Activated naive CD8-positive, alpha-beta T cell treated with anti-CD3 and anti-CD28 coated beads for 36 hours (primary cell): ENCODE measurements at places on chromosomes 4 and X. TPM values are rescaled to one million over a fixed set of nuclear protein-coding genes. Genes with fewer than 3 reads are reported as not detected.

CENPVL1 gene
- total RNA-seq, result 0.14 TPM

PFKFB1 gene
- total RNA-seq, result 0.54 TPM

C4orf50 gene
- not detected for total RNA-seq

TLR6 gene
- total RNA-seq, result 2.9 TPM

SMARCA5 gene
- 68.5 TPM for total RNA-seq

RASL11B gene
- total RNA-seq, result 0.14 TPM

DNA sequence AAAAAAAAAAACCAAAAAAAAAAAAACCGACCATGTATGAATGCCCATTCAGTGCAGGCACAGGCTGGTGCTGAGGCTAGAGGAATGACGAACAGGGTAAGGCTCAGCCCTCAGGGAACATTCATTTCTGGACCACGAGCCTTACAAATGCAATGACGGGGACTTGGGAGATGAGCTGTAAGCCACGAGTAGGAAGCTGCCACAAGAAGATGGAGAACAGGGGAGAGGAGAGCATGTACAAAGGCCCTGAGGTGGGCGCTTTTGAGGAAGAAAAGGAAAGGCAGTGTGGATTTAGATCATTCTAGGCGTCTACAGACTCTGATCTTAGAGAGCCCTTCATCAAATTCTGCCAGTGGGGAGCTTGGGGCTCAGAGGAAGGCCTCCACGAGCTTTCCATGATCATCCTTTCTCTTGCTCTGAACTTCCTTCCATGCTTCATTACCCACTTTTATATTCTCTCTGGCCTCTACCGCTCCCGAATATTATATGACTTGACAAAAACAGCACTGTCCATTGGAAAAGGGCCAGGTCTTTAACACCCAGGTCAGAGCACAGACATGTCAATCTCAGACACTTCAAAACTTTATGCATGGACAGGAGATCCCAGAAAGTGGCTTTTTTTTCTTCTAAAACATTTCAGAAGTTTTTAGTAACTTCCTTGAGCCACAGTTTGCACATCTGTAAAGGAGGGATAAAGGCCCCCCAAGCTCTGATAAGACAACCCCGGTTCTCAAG, 3.3 kb upstream of the ZNF518B start:
- DNase-seq, result no peak
- H3K27ac ChIP-seq, result no peak overlapping the region
- peak overlapping the region; percentile 57 for H3K4me3 ChIP-seq
- peaks cover 34% of the 10 kb centered on the region for H3K27me3 ChIP-seq

DNA sequence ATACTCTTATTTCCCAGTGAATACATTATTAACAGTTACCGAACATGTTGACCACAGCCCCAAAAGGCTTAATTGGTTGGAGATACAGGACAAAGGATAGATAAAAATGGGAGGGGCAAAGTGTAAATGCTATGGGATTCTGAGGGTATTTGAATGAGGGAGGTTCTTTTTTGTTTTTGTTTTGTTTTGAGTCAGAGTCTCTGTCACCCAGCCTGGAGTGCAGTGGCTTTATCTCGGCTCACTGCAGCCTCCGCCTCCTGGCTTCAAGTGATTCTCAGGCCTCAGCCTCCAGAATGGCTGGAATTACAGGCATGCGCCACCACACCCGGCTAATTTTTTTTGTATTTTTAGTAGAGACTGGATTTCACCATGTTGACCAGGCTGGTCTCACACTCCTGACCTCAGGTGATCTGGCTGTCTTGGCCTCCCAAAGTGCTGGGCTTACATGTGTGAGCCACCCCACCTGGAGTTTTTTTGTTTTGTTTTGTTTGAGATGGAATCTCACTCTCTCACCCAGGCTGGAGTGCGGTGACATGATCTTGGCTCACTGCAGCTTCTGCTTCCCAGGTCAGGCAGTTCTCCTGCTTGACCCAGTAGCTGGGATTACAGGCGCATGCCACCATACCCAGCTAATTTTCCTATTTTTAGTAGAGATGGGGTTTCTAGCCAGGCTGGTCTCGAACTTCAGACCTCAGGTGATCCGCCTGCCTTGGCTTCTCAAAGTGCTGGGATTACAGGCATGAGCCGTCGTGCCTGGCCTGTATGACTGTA, 9.0 kb downstream of the UBE2K start:
- H3K27me3 ChIP-seq, result no peaks in the 10 kb centered on the region
- no peak overlapping the region for H3K4me3 ChIP-seq
- no peak for DNase-seq
- H3K36me3 ChIP-seq, result peaks cover 26% of the 10 kb centered on the region
- no peak overlapping the region for H3K27ac ChIP-seq

GRCh38 chr4:36115312-36115711, 129.0 kb downstream of the ARAP2 start:
- no peaks in the 10 kb centered on the region for H3K4me1 ChIP-seq
- no peak for DNase-seq
- no peak overlapping the region for H3K4me3 ChIP-seq

DNA sequence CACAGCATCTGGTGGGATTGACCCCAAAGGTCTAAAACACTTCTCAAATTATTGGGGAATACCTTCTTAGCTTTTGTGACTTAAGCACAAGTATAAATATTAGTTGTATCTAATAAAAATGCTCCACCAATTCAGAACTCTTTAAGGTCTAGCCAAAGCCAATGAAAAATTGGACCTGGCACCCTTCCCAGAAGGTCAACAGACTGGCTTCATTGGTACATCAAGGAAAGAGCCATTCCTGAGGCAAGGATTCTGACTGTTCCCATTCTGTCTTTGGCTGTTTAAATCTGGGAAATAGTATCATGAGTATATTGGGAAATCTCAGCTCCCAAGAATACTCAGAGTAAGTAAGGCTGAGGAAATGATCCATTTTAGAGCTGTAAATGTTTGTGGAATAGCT, 153.0 kb upstream of the TRPC5 start:
- H3K4me1 ChIP-seq, result no peaks in the 10 kb centered on the region
- no peaks in the 10 kb centered on the region for H3K27me3 ChIP-seq
- H3K4me3 ChIP-seq, result no peak overlapping the region
- no peak overlapping the region for H3K27ac ChIP-seq
- no peak for DNase-seq

- H3K4me1 ChIP-seq, result no peaks in the 10 kb centered on the region
- H3K4me3 ChIP-seq, result no peak overlapping the region
- no peak overlapping the region for H3K27ac ChIP-seq
- H3K27me3 ChIP-seq, result no peaks in the 10 kb centered on the region
Measured at GRCh38 chrX:22516893-22517292, 244.2 kb downstream of the CBLL2 start.

DNA sequence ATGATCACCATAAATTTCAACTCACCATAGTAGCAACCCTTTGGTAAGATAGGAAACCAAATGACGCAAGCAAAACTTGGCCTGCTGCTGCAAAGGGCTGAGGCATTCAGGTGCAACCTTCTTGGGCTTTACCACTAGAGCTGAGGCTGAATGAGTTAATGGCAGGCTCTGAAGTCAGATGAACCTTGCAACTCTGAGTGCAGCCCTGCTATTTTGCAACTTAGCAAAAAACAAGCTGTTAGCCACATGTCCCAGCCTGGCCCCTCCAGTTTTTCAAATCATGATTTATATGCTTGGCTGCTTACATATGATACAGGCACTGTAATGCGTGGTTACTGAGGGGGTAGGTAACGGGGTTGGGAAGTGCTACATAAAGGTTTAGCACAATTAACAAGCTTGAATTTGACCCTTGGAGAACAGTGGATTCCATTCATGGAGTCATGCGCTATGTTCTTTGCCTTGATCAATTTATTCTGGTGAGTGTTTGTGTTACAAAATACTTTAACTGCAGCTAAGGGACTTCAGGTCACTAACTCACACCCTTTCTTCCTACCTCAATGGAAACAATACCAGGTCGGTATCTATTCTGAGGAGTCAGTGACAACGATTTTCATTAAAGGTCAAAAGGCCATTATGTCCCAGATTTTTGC, 80.5 kb upstream of the PPARGC1A start:
- no peak for DNase-seq
- H3K4me1 ChIP-seq, result no peaks in the 10 kb centered on the region
- H3K27me3 ChIP-seq, result no peaks in the 10 kb centered on the region
- H3K27ac ChIP-seq, result no peak overlapping the region
- no peak overlapping the region for H3K4me3 ChIP-seq
- H3K36me3 ChIP-seq, result no peaks in the 10 kb centered on the region

- H3K4me1 ChIP-seq, result peaks cover 3% of the 10 kb centered on the region
- no peak overlapping the region for H3K4me3 ChIP-seq
- peak overlapping the region; percentile 8 for H3K27ac ChIP-seq
- H3K36me3 ChIP-seq, result peaks cover 4% of the 10 kb centered on the region
Measured at GRCh38 chrX:118627084-118627758, 100.2 kb upstream of the IL13RA1 start.

DNA sequence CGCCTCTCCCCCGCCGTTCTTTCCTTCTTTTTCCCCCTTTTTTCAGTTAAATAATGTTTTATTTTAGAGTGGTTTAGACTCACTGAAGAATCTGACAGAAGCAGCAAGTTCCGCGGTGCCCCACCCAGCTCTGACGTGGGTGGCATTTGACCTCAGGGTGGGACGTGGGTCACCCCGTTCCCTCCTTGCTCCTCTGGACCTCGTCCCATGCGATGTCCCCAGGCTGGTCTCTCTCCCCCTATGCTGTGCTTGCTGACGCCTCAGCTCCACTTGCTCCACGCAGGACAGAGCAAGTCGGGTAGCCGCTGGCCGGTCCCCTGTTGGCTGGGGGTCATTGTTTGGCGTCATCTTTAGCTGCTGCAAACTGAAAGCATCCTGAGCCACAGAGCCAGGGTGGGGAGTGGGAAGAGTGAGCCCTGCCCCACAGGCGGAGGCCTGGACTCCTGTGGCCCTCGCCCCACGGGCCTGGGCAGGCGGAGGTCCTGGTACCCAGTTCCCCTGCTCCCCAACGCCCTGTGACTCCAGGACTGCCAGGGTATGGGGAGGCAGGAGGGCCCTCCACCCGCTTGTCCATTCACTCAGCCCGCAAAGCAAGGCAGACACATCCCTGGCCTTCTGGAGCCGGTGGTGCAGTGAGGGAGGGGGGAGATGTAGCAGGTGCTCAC, 30.8 kb downstream of the TRMT44 start:
- H3K4me3 ChIP-seq, result no peak overlapping the region
- DNase-seq, result no peak
- H3K36me3 ChIP-seq, result peaks cover 4% of the 10 kb centered on the region
- no peaks in the 10 kb centered on the region for H3K4me1 ChIP-seq

GRCh38 chr4:167767281-167767680, 325.1 kb upstream of the ANXA10 start:
- no peaks in the 10 kb centered on the region for H3K27me3 ChIP-seq
- H3K4me3 ChIP-seq, result no peak overlapping the region
- H3K36me3 ChIP-seq, result no peaks in the 10 kb centered on the region
- H3K27ac ChIP-seq, result no peak overlapping the region

- H3K27ac ChIP-seq, result peak within 1 kb of the TSS; percentile 98
- peaks cover 4% of the 10 kb centered on the region for H3K27me3 ChIP-seq
- peaks cover 25% of the 10 kb centered on the region for H3K4me1 ChIP-seq
Measured at GRCh38 chr4:185425647-185426352, at the start of gene UFSP2. Gene UFSP2 (minus strand): TSS chr4:185425964. CDS start chr4:185425868, 96 bp downstream.

GRCh38 chr4:2104556-2105345, 45.6 kb downstream of the NAT8L start:
- H3K27ac ChIP-seq, result no peak overlapping the region
- peaks cover 4% of the 10 kb centered on the region for H3K36me3 ChIP-seq
- H3K4me1 ChIP-seq, result peaks cover 7% of the 10 kb centered on the region

DNA sequence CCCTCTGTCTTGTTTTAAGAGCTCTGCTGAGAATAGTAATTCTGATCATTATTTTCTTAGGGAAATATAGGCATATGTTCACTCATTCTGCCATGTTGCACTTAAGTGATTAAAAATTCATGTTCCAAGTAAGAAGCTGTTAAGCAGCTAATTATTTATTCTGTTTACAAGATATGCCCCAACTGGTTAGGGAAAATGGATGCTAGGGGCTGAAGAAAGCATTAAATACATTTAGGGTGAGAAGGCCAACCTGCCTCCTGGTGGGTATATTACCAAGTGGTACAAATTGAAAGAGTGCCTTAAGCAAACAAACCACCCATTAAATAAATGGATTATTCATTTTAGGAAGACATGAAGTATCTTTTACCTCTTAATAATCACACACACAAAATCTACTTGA, 392.6 kb upstream of the EPHA5 start:
- H3K4me1 ChIP-seq, result no peaks in the 10 kb centered on the region
- no peak overlapping the region for H3K27ac ChIP-seq
- DNase-seq, result no peak
- no peaks in the 10 kb centered on the region for H3K36me3 ChIP-seq

DNA sequence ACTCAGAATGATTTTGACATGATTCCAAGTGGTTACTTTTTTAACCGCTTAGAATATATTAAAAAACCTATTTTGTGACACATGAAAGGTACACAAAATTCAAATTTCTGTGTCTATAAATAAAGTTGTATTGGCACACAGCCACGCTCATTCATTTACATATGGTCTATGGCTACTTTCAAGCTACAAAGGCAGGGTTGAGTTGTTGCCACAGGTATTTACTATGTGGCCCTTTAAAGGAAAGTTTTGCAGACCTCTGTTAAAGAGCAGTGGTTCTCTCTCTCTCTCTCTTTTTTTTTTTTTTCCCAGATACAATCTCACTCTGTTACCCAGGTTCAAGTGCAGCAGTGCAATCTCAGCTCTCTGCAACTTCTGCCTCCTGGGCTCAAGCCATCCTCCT, 23.0 kb downstream of the GPM6B start:
- no peaks in the 10 kb centered on the region for H3K4me1 ChIP-seq
- no peak for DNase-seq
- H3K36me3 ChIP-seq, result no peaks in the 10 kb centered on the region
- no peaks in the 10 kb centered on the region for H3K27me3 ChIP-seq
- no peak overlapping the region for H3K27ac ChIP-seq
- no peak overlapping the region for H3K4me3 ChIP-seq

DNA sequence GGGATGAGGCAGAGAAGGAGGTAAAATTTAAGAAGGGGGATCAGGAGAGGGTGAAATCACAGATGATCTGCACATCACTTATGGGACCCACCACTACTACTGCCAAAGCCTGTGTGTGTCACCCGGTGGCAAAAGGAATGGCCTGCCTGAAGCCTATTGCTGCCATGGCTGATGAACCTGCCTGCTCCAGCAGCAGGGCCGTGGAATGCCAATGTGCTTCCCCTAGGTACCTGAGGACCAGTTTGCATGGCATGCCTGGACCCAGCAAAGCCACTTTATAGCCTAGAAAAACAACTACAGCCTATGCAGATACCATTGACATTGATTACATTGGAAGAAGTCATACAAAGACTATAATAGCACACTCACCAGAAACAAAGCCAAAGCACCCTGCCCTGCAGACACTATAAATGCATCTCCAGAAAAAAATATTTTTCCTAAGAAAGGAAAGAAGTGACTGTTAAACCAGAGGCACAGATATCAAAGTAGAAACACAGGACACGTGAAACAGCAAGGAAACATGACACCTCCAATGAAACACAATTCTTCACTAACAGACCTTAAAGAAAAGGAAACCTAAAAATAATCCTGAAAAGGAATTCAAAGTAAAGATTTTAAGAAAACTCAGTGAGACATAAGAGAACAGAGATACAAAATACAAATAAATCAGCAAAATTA, 680.7 kb upstream of the GRID2 start:
- no peaks in the 10 kb centered on the region for H3K4me1 ChIP-seq
- H3K4me3 ChIP-seq, result no peak overlapping the region
- DNase-seq, result no peak
- H3K27ac ChIP-seq, result no peak overlapping the region

GRCh38 chrX:119784747-119785446, 6.5 kb downstream of the RPL39 start:
- H3K27ac ChIP-seq, result peak overlapping the region; percentile 48
- peaks cover 26% of the 10 kb centered on the region for H3K4me1 ChIP-seq
- H3K36me3 ChIP-seq, result peaks cover 47% of the 10 kb centered on the region
- no peaks in the 10 kb centered on the region for H3K27me3 ChIP-seq
- peak; percentile 44 for DNase-seq
- H3K4me3 ChIP-seq, result peak overlapping the region; percentile 42

GRCh38 chrX:96861218-96861617, 22.5 kb upstream of the RPA4 start:
- no peaks in the 10 kb centered on the region for H3K36me3 ChIP-seq
- no peak overlapping the region for H3K4me3 ChIP-seq
- H3K4me1 ChIP-seq, result no peaks in the 10 kb centered on the region
- no peak overlapping the region for H3K27ac ChIP-seq
